Mesangial cell (primary cell): ENCODE measurements at places on chromosomes 13 and 19. TPM values are rescaled to one million over a fixed set of nuclear protein-coding genes. Genes with fewer than 3 reads are reported as not detected.

IZUMO2 gene
- total RNA-seq, result not detected in 2 replicates

GGACT gene
- total RNA-seq, result 3.9 and 15.2 TPM in 2 replicates

SYT5 gene
- 0.38 TPM in 1 of 2 replicates, not detected in the other for total RNA-seq

EFNA2 gene
- 0.65 and 2.3 TPM in 2 replicates for total RNA-seq

SYNGR4 gene
- total RNA-seq, result 0.51 TPM in 1 of 2 replicates, not detected in the other

SLC17A7 gene
- total RNA-seq, result under 0.01 TPM in 2 replicates

SGCG gene
- total RNA-seq, result 0.16 and 1.1 TPM in 2 replicates

CC2D1A gene
- total RNA-seq, result 24.6 and 41.5 TPM in 2 replicates

ZIC5 gene
- under 0.01 TPM in 1 of 2 replicates, not detected in the other for total RNA-seq

ADGRE2 gene
- 0.51 TPM in 1 of 2 replicates, not detected in the other for total RNA-seq

LRRC4B gene
- total RNA-seq, result 0.25 and 0.33 TPM in 2 replicates

TEX29 gene
- not detected in 2 replicates for total RNA-seq

TGFBR3L gene
- total RNA-seq, result 1.8 and 4.4 TPM in 2 replicates

TUBB4A gene
- total RNA-seq, result 4.6 and 15.2 TPM in 2 replicates

CYP4F2 gene
- 0.16 TPM in 1 of 2 replicates, not detected in the other for total RNA-seq

PLIN4 gene
- 0.13 TPM in 1 of 2 replicates, not detected in the other for total RNA-seq

NFKBIB gene
- total RNA-seq, result 19.8 and 23.3 TPM in 2 replicates

NLRP8 gene
- total RNA-seq, result not detected in 2 replicates

ZNF587B gene
- total RNA-seq, result 6.8 and 8.4 TPM in 2 replicates

CPB2 gene
- not detected in 2 replicates for total RNA-seq
